Heart left ventricle (tissue), 16 donors: ENCODE measurements at places on chromosomes 3 and 15. TPM values are rescaled to one million over a fixed set of nuclear protein-coding genes. Genes with fewer than 3 reads are reported as not detected.

NDUFB5 gene
- total RNA-seq: 382 TPM

FRMD5 gene
- 82.5 TPM for total RNA-seq

ZNF660 gene
- 2.2 TPM for total RNA-seq

NME9 gene
- total RNA-seq: not detected

AMIGO3 gene
- 1.4 TPM for total RNA-seq

TFG gene
- 92.1 TPM for total RNA-seq

ITIH4 gene
- 4.4 TPM for total RNA-seq

PRKCD gene
- total RNA-seq: 20.1 TPM

DNA sequence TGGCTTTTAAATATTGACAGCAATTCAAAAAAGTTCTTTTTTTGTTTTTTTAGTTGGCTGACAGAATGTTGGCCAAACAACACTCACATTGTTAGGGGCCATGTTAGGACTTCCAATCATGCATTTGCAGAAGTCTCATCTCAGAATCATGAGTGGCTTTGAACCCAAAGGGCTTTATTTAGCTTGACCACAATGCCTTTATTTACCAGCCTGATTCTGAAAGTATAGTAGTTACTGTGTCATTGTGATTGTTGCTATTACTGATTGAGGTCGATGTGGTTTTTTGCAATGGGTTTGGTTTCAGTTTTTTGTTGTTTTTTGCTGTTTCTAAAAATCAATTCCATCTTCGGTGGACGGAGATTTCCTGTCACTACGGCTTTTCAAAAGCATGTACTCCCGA is 7.2 kb downstream of the GLDN start:
- H3K36me3 ChIP-seq: no peaks in the 10 kb centered on the region
- peak overlapping the region; percentile 18 for H3K27ac ChIP-seq
- no peak overlapping the region for H3K4me3 ChIP-seq
- no peaks in the 10 kb centered on the region for H3K27me3 ChIP-seq

DNA sequence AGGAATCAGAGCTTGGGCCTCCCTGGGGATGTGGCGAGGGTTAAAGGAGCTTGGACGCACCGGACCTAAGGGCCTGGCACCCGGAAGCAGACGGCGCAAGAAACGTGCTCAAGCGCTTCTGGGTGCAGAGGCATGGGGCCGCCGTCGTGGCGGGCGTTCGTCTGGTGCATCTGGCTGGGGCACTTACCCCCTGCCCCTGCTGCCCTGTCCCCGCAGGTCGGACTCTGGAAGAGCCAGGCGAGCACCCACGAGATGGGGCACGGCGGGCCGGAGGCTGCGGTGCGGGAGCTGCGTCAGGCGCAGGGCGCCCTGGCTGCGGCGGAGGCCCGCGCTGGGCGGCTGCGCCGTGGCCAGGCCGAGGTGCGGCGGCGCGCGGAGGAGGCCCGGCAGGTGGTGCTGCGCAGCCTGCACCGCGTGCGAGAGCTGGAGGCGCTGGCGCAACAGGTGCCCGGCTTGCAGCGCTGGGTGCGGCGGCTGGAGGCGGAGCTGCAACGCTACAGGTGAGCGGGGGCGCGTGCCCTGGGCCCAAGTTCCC is 2.5 kb downstream of the EFCC1 start:
- H3K27ac ChIP-seq: peak overlapping the region; percentile 88
- no peak overlapping the region for H3K4me3 ChIP-seq
- peaks cover 59% of the 10 kb centered on the region for H3K4me1 ChIP-seq
- DNase-seq: no peak
- H3K36me3 ChIP-seq: no peaks in the 10 kb centered on the region

DNA sequence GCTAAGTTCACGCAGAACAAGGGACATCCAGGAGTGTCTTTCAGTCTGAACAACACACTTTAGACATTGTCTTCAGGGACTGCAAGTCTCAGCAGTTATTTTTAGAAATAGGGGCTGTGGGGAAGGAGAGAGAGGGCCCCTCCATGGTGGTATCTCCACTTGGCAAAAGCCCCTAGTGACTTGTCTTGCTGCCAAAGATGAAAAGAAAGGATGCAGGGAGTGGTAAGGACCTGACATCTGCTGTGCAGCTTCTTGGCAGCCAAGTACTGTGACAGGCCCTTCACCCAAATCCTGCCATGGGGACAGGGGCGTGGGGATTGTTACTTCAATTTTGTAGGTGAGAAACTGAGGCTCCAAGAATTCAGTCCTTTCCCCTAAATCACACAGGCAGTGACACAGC is 21.0 kb upstream of the SEMA6D start:
- H3K36me3 ChIP-seq: no peaks in the 10 kb centered on the region
- H3K4me3 ChIP-seq: no peak overlapping the region
- H3K27ac ChIP-seq: no peak overlapping the region
- DNase-seq: no peak
- H3K4me1 ChIP-seq: no peaks in the 10 kb centered on the region

- no peak overlapping the region for H3K4me3 ChIP-seq
- no peaks in the 10 kb centered on the region for H3K4me1 ChIP-seq
- H3K27ac ChIP-seq: no peak overlapping the region
- no peaks in the 10 kb centered on the region for H3K36me3 ChIP-seq
- H3K27me3 ChIP-seq: no peaks in the 10 kb centered on the region
- no peak for DNase-seq
Observed at GRCh38 chr3:62749657-62750056, 125.6 kb downstream of the CADPS start.

- H3K4me1 ChIP-seq: no peaks in the 10 kb centered on the region
- H3K27ac ChIP-seq: no peak overlapping the region
- no peak for DNase-seq
- no peak overlapping the region for H3K4me3 ChIP-seq
- H3K27me3 ChIP-seq: no peaks in the 10 kb centered on the region
Observed at GRCh38 chr15:100174159-100174903, 167.4 kb downstream of the ADAMTS17 start.

GRCh38 chr3:177703788-177704187 is 506.5 kb upstream of the TBL1XR1 start:
- H3K4me1 ChIP-seq: peaks cover 12% of the 10 kb centered on the region
- H3K27ac ChIP-seq: no peak overlapping the region
- no peaks in the 10 kb centered on the region for H3K36me3 ChIP-seq
- H3K27me3 ChIP-seq: no peaks in the 10 kb centered on the region

- no peaks in the 10 kb centered on the region for H3K27me3 ChIP-seq
- H3K4me3 ChIP-seq: no peak overlapping the region
- no peaks in the 10 kb centered on the region for H3K4me1 ChIP-seq
- H3K27ac ChIP-seq: no peak overlapping the region
- H3K36me3 ChIP-seq: no peaks in the 10 kb centered on the region
Observed at GRCh38 chr3:151182349-151183079, 20.5 kb downstream of the GPR171 start.

- no peaks in the 10 kb centered on the region for H3K4me1 ChIP-seq
- H3K27me3 ChIP-seq: no peaks in the 10 kb centered on the region
- H3K27ac ChIP-seq: no peak overlapping the region
- H3K4me3 ChIP-seq: no peak overlapping the region
- no peak for DNase-seq
Observed at GRCh38 chr3:174675406-174675805, 183.7 kb upstream of the NAALADL2 start.

DNA sequence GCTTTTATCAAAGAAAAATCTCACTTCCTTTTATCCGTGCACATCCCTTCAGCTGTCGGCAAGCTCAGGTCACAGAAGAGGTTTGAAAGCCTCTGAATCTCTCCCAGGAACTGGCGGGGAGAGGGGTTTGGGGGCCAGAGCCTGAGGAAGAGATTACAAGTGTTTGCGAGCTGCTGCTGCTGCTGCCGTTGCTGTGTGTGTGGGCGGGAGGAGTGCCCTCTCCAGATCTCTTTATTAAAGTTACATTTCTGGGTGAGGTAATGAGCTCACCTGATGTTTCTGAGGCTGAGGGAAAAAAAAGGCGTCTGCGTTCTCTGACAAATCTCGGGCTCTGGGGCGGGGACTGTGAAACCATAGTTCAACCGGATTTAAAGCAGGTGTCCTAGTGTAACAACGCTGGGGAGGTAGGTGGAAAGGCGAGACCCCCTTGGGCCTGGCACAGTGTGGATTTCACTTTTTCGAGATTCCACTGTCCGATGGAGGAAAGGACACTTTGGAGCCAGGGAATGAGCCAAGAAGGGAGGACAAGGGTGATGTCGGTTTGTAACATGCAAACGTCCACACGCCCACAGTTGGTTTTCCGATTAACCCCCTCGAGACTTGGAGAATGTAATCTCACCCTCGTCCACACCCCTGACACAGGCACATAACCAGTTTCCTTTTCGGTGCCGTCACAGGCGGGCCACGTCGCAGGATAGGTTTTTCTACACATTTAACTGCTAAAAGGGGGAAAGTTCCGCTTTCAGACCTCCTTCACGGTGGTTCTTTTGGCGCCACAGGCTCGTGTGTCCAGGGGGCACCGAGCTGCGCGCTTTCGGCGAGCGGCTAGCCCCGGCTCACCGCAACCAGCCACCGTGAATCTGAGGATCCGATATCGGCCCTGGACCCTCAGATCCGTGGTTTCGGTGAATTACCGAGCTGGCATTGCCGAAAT is 2.1 kb downstream of the ALCAM start:
- no peaks in the 10 kb centered on the region for H3K4me1 ChIP-seq
- H3K27ac ChIP-seq: peak overlapping the region; percentile 65
- no peaks in the 10 kb centered on the region for H3K27me3 ChIP-seq
- DNase-seq: peak; percentile 11

DNA sequence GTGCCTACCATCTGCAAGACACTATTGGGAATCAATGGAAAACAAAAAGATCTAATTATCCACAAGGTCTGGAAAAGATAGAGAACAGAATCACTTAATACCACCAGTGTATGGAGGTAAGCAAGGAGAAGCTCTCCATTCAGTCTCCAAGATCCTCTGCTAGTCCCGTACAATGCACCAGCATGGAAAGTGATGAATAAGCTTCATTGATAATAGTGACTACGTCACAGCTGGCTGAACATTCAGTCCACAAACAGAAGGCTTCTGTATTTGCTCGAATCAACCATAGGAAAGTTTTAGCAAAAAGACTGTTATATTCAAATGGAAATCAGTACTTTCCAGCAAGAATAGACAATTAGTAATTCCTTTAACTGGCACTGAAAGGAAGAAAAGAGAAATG is 42.9 kb downstream of the IGSF11 start:
- no peaks in the 10 kb centered on the region for H3K36me3 ChIP-seq
- H3K4me3 ChIP-seq: no peak overlapping the region
- H3K4me1 ChIP-seq: peaks cover 13% of the 10 kb centered on the region
- no peaks in the 10 kb centered on the region for H3K27me3 ChIP-seq

GRCh38 chr15:56792211-56792610 is 58.9 kb upstream of the ZNF280D start:
- no peaks in the 10 kb centered on the region for H3K36me3 ChIP-seq
- peaks cover 10% of the 10 kb centered on the region for H3K4me1 ChIP-seq
- no peak overlapping the region for H3K4me3 ChIP-seq
- DNase-seq: no peak

DNA sequence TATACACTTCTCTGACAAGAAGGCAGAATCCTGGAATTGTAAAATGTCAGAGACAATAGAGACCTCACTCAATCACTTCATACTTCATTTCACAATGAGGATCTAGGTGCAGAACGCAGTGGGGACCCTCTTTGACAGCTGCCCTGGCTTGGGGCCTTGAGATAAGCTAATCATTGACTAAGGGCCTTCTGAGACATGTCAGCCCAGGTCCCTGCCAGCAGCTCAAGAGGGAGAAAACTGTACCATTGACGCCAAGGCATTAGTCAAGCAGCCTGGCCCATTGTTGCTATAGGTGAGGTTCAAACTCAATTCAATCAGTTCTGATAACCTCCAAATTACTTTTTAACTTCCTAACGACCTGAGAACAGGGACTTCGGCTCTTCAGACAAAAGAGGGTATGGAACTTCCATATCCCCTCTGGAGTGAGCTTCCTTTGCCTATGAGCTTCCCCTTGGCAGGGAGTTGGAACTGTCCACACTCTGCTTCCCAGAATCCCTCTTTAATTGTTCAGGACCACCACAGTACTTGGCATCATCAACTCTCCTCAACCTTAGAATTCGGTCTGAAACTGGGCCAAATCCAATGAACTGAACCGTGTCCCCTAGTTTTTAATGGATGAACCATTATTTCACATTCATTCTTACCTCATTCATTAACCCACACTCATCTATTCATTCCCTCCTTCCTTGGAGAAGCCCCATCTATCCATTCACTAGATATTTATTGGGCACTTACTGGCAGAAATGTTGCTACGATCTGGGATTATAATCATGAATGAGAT is 1.5 kb upstream of the CYP8B1 start:
- no peak overlapping the region for H3K27ac ChIP-seq
- peaks cover 8% of the 10 kb centered on the region for H3K4me1 ChIP-seq
- no peaks in the 10 kb centered on the region for H3K27me3 ChIP-seq
- H3K36me3 ChIP-seq: no peaks in the 10 kb centered on the region
- DNase-seq: no peak

DNA sequence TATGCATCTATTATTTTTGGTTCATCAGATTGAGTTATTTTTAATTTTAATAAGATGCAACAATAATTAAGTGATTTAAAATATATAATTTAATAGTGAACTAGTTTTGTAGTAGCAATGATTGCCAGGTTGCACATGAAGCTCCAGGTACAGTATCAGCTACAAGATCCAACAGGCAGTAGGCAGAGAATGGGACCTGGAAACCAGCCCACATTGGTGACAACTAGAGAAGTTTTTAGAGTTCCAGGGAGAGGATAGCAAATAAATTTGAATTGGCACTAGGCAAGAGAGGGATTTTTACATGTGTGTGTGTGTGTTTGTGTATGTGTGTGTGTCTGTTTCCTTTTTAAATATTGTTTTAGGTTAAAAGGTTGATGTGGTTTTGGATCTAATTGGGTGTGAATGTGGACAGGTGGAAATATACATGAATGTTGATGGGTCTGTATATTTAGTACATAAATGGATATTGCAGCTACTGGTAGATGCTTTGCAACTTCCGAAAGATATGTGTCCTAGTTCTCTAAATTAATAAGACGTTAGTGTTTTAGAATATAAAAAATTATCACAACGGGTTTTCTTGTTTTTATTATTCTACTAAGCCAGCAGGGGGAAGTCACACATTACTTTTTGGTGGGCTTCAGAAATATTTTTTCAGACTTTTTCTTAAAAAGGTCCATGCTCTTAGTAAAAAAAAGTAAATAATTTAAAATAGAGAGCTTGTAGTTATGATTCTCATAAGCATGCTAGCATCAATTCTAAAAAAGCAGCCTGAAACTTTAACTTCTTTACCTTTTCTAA is 110.1 kb upstream of the GBE1 start:
- H3K4me3 ChIP-seq: no peak overlapping the region
- no peaks in the 10 kb centered on the region for H3K36me3 ChIP-seq
- no peaks in the 10 kb centered on the region for H3K27me3 ChIP-seq
- H3K4me1 ChIP-seq: no peaks in the 10 kb centered on the region

DNA sequence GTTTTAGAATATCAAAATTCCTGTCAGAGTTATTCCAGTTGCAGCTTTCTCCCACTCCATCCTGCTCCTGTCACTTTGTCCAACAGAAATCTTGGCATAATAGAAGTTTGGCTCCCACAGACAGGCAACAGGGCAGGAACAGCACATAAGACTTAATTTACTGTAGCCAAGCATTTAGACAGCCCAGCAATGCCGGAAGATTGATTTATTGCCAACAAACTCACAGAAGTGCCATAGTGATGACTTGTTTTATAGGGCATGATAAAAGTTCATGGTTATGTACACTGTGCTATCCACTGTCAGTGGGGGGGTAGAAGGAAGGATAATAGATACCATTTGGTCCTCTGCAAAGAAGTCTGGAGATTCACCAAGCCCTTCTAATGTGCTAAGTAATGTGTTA is 98.3 kb upstream of the CBLB start:
- no peak overlapping the region for H3K4me3 ChIP-seq
- H3K27me3 ChIP-seq: no peaks in the 10 kb centered on the region
- no peak for DNase-seq
- H3K36me3 ChIP-seq: no peaks in the 10 kb centered on the region

GRCh38 chr3:192831801-192832347 is 85.8 kb downstream of the MB21D2 start:
- no peak overlapping the region for H3K27ac ChIP-seq
- no peak overlapping the region for H3K4me3 ChIP-seq
- H3K36me3 ChIP-seq: no peaks in the 10 kb centered on the region
- H3K4me1 ChIP-seq: peaks cover 9% of the 10 kb centered on the region
- H3K27me3 ChIP-seq: no peaks in the 10 kb centered on the region
